ENCODE measurements at places on chromosomes 3 and 15. TPM values are rescaled to one million over a fixed set of nuclear protein-coding genes. Genes with fewer than 3 reads are reported as not detected.

Gene OXTR
- total RNA-seq: 0.47 TPM

Gene NCEH1
- total RNA-seq: 25.5 TPM

Gene WNT7A
- total RNA-seq: not detected

Gene FBXO40
- 146 TPM for total RNA-seq

Gene CCDC39
- total RNA-seq: not detected

Gene AADAC
- 1.4 TPM for total RNA-seq

Gene SOX14
- not detected for total RNA-seq

Gene INSYN1
- 79.3 TPM for total RNA-seq

Gene CPEB1
- 1.8 TPM for total RNA-seq

Gene KBTBD8
- total RNA-seq: 7.9 TPM

Gene DLEC1
- 0.29 TPM for total RNA-seq

Gene AGBL1
- total RNA-seq: not detected

Gene GOLGA8T
- total RNA-seq: 1.1 TPM

Gene DNAH12
- not detected for total RNA-seq

Gene ZNF80
- not detected for total RNA-seq

Gene SCAMP5
- 4.5 TPM for total RNA-seq

Gene ARHGEF26
- 5.2 TPM for total RNA-seq

Gene BBX
- total RNA-seq: 42.1 TPM

Gene TRIM42
- not detected for total RNA-seq

Gene PLXNA1
- 18.6 TPM for total RNA-seq

Gene CIB2
- total RNA-seq: 66.9 TPM

Gene VEPH1
- total RNA-seq: 0.56 TPM

Gene C3orf49
- not detected for total RNA-seq

Gene FAM174B
- 15.6 TPM for total RNA-seq

Gene ZCWPW2
- 2.5 TPM for total RNA-seq

Gene ABHD17C
- 3.3 TPM for total RNA-seq

Gene KCNH8
- 0.08 TPM for total RNA-seq

Gene CRYGS
- total RNA-seq: 0.94 TPM

Gene CHST14
- 10.7 TPM for total RNA-seq

Gene GP5
- total RNA-seq: 0.21 TPM

Gene AP3B2
- total RNA-seq: 1.4 TPM

Gene CPNE9
- 0.10 TPM for total RNA-seq

Gene SI
- total RNA-seq: not detected

Gene COL6A5
- total RNA-seq: not detected

Gene SLC28A1
- 0.18 TPM for total RNA-seq

Gene COMMD2
- total RNA-seq: 21.0 TPM

Gene STRIT1
- total RNA-seq: not detected

Gene INKA1
- total RNA-seq: 3.8 TPM

Gene BOC
- total RNA-seq: 14.5 TPM

Gene ZNF717
- total RNA-seq: 8.5 TPM

Gene TMCO5A
- total RNA-seq: not detected

Gene WWTR1
- total RNA-seq: 45.4 TPM

Gene GLCE
- 9.2 TPM for total RNA-seq

Gene FOXL2NB
- not detected for total RNA-seq

Measured in left cardiac atrium (tissue), 4 donors.